ENCODE measurements at places on chromosomes 5 and 9. TPM values are rescaled to one million over a fixed set of nuclear protein-coding genes. Genes with fewer than 3 reads are reported as not detected.

The GFI1B gene
- not detected for total RNA-seq

The FOXD4L3 gene
- total RNA-seq, result under 0.01 TPM

The OR13C9 gene
- total RNA-seq, result not detected

The TRIM36 gene
- 0.56 TPM for total RNA-seq

The PLPP7 gene
- total RNA-seq, result 19.4 TPM

The AGXT2 gene
- not detected for total RNA-seq

The CWC27 gene
- 13.0 TPM for total RNA-seq
